Activated CD4-positive, alpha-beta T cell treated with anti-CD3 and anti-CD28 coated beads for 4 hours (primary cell): ENCODE measurements at places on chromosomes 12 and 14.

- peak; percentile 26 for DNase-seq
Observed at GRCh38 chr14:70622111-70622712, 19.5 kb upstream of the TTC9 start.

DNA sequence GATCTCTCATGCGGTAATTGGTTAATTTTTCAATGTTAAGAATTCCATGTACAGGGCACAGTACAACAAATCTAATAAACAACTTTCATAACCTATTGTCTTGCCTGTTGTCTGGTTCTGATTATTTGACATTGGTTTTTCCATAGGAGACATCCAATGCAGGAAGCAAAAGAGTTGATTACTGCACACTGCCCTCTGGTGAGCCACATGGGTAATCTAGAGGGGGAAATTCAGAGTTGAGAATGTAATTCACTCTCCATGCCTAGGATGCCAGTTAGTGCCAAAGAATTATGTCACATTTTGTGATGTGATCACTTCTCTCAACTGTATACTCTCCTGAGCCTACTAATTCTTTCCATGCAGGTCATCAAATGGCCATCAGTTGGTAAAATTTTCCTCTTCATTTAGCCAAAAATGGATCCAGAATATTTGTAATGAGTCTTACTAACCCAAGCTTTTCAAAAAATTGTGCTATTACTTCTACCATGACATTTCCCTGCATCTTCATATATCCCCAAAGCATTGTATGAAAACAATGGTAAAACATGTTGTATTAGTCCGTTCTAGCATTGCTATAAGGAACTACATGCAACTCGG is 17.7 kb upstream of the CCDC91 start:
- DNase-seq: no peak

- peak; percentile 48 for DNase-seq
Observed at GRCh38 chr12:46303039-46303666, 34.3 kb upstream of the SLC38A1 start.

DNA sequence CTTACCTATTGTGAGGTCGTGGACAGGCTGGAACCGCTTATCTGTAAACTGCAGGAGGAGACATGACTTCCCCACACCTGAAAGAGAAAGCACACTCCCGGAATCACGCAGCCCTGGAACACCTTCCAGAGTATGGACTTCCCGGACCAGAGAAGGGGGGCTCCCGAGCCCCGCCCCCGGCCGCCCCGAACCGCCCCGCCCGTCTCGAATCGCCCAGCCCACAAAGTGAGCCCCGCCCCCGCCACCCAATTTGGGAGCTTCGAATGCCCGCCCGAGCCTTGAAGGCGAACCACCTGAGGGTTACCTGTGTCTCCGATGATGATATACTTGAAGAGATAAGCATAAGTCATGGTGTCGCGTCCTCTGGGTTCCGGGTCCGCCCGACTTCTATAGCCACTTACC is 235 bp downstream of the RAB2B start:
- peak; percentile 85 for DNase-seq

DNA sequence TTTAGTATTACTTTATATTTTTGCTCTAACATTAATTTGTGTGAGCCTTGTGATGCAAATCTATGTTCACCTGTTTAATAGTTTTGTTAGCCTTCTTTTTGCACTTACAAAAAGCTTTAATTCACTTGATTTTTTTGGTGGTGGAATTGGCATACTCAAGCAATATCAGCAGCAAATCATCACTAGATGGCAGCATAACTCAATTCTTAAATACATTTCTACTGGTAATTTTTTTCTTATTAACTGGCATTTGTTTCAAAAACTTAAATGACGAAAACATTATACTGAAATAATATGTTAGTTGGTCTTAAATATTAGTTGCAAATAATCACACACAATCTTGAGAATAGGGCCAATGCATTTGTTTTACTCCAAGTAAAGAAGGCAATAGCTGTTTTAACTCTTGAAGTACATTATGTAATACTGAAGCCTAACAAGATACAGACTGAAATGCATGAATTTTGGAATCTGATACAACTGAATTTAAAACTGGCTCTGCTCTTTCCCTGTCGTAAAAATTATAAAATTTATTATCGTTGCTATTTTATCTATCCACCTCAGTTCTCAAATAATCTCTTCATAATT is 151.5 kb downstream of the ATXN7L3B start:
- DNase-seq: no peak

DNA sequence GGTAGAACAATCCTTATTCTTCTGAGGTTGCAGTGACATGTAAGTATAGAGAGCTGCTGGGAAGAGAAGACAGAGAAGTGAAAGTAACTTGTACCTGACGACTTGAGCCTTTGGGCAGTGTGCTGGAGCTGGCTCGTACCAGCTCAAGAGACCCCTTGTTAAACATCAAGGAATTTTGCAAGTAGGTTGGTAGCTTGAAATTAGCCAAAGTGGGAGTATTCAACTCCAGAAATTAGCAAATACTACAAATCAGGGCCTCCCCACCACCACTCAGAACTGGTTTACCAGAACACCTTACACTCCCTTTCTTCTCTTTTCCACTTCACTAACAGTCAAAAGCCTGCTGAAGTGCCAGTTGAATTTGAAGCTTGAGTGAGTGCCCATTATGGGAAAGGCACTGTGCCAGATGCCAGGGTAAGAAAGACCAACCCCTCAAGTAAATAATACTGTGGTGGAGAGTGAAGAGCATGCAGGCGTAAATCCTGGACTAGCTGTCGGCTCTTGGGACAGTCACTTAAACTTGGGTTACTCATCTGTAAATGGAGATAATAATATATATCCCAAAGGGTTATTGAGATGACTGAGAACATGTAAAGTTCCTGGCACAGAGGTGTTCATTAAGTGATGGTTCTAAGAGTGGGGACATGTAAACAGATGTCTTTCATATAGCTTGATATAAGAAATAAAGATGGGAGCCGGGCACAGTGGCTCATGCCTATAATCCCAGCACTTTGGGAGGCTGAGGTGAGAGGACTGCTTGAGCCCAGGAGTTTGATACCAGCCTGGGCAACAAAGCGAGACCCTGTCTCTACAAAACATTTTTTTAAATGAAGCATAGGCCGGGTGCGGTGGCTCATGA is 27.0 kb upstream of the EID3 start:
- DNase-seq: no peak

- DNase-seq: no peak
Observed at GRCh38 chr12:105423921-105424320, 93.4 kb downstream of the C12orf75 start.

DNA sequence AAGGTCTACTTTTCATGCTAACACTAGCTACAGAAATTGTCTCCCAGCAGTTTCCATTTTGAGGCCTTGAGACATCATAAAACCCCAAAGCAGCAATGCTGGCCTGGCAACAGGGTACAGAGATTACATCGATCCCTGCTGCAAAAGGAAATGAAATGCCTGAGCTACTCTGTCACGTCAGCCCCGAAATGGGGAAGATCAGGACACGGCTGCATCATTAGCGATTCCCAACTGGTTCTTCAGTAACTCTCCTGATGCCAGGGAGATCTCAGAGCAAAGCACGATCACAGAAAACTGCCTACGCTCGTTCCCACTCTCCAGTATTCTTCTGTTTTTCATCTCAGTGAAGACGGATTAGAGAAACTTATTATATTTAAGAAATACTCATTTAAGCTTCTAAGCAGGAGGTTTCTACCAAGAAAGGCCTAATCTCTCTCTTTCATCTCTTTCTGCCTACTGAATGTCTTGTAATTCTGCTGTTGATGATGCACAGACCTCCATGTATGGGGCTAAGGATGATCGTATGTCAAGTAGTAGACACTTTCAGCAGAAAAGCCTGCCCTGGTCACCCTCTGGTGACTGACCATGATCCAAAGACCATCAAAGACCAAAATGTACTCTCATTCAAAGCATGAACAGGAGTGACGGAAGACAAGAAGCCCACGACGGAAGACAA is 168.5 kb downstream of the RIMBP2 start:
- DNase-seq: no peak

- no peak for DNase-seq
Observed at GRCh38 chr12:115755061-115755724, 522.3 kb downstream of the MED13L start.

GRCh38 chr14:50978529-50978871 is 34.2 kb upstream of the PYGL start:
- DNase-seq: no peak

DNA sequence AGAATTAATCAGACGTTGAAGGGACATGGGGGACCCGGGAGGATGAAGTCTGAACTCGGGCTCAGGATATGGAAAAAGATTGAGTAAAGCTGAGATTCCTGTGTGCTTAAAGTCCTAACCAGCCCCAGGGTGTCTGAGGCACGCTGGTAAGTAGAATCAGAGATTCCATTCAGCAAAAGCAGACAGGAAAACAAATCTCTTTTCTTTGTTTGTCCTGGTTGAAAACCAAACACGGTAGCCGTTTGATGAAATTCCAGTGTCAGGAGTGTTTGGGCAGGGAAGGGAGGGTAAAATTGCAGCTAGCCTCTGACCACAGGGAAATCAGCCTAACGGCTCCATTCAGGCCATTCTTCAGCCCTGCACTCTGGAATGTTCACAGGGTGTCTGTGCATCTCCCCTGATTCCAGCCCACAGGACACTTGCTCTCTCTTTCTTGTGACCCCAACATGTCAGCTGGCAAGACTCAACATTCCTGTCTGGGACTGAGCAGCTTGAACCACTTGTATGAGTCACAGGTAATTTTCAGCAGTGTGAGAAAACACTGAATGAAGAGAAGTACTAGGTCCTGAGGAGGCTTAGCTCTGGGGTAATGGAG is 31.0 kb downstream of the NINJ2 start:
- DNase-seq: no peak

- DNase-seq: no peak
Observed at GRCh38 chr12:128399253-128399652, 132.3 kb downstream of the TMEM132C start.

DNA sequence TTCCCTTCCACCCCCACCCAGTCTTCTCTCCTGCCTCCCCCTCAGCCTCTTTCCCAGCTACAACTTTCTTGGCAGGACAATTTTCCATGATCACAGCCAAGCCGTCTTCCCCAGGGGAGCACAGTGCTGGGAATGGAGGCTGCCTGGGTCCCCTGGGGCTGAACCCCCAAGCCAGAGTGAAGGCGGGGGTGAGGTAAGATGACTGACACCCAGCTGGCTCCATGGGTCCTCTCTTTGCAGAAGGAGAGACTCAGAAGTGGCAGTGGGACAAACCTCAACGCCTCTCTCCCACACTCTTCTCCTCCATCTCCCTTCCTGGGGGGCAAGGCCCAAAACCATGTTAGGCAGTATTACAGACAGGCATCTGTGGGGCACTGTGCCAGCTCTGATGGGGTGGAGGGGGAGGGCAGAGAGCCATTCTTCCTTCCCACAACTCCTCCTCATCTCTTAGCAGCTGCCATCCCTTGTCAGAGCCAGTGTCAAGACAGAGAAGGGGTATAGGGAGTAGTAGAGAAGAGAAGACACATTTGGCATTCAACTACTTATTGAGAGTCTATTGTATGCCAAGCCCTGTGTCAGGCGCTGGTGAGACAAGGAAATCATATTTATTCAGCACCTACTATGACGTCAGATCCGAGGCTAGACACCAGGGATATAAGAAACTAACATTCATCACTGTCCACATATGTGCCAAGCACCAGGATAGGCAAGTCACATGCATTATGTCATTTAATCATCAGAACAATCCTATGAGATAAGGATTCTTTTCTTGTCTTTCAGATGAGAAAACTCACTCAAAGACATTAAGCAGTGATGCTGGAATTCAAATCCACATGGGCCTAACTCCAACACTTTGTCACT is 3.6 kb downstream of the ITGA7 start:
- no peak for DNase-seq

DNA sequence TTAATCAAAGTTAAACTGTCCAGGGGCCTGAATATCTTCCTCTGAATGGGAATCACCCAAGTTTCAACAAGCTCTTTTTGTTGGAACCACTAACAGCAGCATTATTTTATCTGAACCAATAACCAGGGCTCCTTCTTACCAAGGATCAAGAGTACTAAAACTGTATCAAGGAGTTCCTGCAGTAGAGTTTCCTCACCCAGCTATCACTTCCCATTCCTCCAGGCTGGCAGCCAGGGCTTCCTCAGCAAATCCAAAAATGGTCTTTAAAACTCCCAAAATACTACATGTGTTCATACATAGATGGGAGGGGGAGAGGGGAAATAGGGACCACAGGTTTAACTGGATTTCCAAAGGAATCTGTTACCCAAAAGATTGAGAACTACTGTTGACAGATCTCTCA is 10.5 kb downstream of the FMNL3 start:
- no peak for DNase-seq

DNA sequence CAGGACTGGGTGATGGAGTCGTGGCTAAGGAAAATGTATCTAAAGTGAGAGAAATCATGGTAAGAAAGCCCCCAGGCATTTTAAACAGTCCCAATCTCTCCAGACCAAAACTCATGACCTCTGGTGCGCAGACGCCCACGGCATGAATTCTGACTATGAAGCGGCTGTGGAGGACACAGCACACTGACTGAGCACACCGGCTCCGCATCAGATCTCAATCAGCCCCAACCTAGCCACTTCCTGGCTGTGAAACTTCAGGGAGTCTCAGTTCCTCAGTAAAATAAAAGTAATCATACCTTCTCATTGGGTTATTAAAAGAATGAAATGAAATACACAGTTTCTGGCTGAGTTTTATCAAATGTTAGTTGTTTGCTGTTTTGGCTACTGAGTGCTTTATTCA is 38.7 kb downstream of the SETD3 start:
- DNase-seq: no peak

GRCh38 chr14:80714474-80714873 is 227.1 kb downstream of the CEP128 start:
- no peak for DNase-seq

GRCh38 chr12:104958805-104959334 is 780 bp upstream of the SLC41A2 start:
- DNase-seq: no peak

GRCh38 chr14:51242545-51243490 is 2.8 kb downstream of the TMX1 start:
- DNase-seq: no peak

- no peak for DNase-seq
Observed at GRCh38 chr14:23248601-23249000, 10.9 kb downstream of the RNF212B start.

DNA sequence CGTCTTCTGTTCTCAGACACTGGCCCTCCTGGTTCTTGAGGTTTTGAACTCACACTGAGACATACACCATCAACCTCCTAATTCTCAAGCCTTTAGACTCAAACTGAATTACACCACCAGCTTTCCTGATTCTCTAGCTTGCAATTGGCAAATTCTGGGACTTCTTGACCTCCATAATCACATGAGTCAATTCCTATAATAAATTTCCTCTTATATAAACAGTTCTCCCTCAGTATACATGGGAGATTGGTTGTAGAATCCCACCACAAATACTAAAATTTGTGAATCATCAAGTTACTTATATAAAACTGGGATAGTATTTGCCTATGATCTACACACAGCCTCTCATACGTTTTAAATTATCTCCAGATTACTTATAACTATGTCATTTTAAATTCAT is 162.2 kb downstream of the DIO2 start:
- no peak for DNase-seq

DNA sequence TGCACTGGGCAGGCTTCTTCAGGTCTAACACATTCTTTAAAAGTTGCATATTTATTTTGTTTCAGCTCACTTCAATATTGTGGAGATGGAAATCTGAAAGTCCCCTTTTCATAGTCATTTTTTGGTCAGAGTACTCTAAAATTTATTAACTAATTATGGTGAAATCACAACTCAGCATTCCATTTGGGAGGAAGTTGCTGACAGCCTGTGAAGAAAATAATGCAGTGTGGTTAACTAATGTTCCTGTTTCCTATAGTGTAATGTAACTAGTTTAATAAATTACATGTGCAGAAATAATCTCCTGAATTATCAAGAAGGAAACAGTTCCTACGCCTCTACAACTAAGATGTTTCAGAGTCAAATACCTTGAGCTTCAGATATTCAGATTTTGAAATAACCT is 17.1 kb downstream of the LRFN5 start:
- no peak for DNase-seq
